ENCODE measurements at places on chromosomes 1 and 21. TPM values are rescaled to one million over a fixed set of nuclear protein-coding genes. Genes with fewer than 3 reads are reported as not detected.

The FCRL4 gene
- total RNA-seq = not detected

The ACAP3 gene
- total RNA-seq = 17.4 TPM

The LMOD1 gene
- total RNA-seq = not detected

The KLHL17 gene
- 3.1 TPM for total RNA-seq

The CFAP141 gene
- not detected for total RNA-seq

The MIXL1 gene
- not detected for total RNA-seq

The TLCD4 gene
- total RNA-seq = 0.34 TPM

The KIRREL1 gene
- total RNA-seq = 85.4 TPM

The CFHR4 gene
- not detected for total RNA-seq

The THEM5 gene
- not detected for total RNA-seq

The APCS gene
- not detected for total RNA-seq

The KDM5B gene
- total RNA-seq = 91.9 TPM

The ADORA3 gene
- total RNA-seq = not detected

The FMO5 gene
- total RNA-seq = 0.21 TPM

The TNNI3K gene
- total RNA-seq = 0.34 TPM

The ZBTB7B gene
- total RNA-seq = 70.3 TPM

The BGLAP gene
- 0.07 TPM for total RNA-seq

The CR1 gene
- not detected for total RNA-seq

The ARMH1 gene
- 0.57 TPM for total RNA-seq

The ATG4C gene
- 5.5 TPM for total RNA-seq

The EFNA3 gene
- total RNA-seq = 8.4 TPM

The PLA2G2F gene
- total RNA-seq = not detected

The MAP3K21 gene
- total RNA-seq = 10.3 TPM

The SPRR2F gene
- total RNA-seq = not detected

The FCRL6 gene
- total RNA-seq = not detected

The AMY2A gene
- total RNA-seq = not detected

The RAD54L gene
- total RNA-seq = 0.28 TPM

The S100A9 gene
- total RNA-seq = 1,477 TPM

The KRTAP19-8 gene
- total RNA-seq = not detected

The RIPK4 gene
- 28.0 TPM for total RNA-seq

The PTPN7 gene
- not detected for total RNA-seq

The ORC1 gene
- total RNA-seq = 0.34 TPM

The WNT9A gene
- total RNA-seq = 1.0 TPM

The HORMAD1 gene
- total RNA-seq = 0.50 TPM

The ZNF648 gene
- total RNA-seq = not detected

The NBPF6 gene
- under 0.01 TPM for total RNA-seq

The C8B gene
- total RNA-seq = not detected

The SPATA17 gene
- total RNA-seq = 0.34 TPM

The LEFTY2 gene
- total RNA-seq = not detected

The CD5L gene
- total RNA-seq = not detected

The TESK2 gene
- total RNA-seq = 3.1 TPM

The ACKR1 gene
- not detected for total RNA-seq

The FAM3B gene
- not detected for total RNA-seq

The CDC73 gene
- total RNA-seq = 37.2 TPM

The RASSF5 gene
- total RNA-seq = 6.3 TPM

The DDR2 gene
- 2.4 TPM for total RNA-seq

All from nasal cavity respiratory epithelium epithelial cell of viscerocranial mucosa (primary cell).